ENCODE measurements at places on chromosomes 12 and 14.

DNA sequence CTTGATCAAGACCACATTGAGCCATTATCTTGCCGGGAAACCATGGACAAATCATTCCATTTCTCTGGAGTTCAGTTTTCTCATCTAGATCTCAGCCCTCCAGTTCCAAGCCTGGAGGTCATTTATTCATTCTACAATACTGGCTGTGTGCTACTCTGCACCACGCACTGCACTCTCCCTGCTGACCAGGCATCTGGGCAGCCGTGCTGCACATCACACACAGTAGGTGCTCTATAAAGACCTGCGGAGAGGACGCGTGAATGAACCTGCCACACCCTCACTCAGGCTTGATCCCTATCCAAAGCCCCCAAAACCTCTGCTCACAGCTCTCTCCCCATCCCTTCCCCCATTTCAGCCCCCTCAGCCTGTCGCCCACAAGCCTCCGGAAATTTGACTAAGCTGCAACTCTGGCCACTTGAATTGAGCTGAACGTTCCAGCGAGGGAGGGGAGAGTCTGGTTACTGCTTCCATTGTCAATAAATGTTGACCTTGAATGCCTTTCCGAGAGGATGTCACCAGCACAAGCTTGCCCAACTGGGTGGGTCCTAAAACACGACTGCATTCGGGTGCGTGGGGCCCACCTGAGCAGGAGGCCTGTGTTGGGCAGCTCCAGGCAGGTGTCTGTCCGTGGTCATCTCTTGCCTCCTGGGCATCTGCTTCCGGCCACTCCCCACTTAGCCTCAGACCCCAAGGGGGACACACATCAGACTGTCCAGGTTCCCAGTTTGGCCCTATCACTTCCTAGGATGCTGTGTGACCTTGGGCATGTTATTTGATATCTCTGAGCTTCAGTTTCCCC, 17.8 kb downstream of the FAIM2 start:
- no peaks in the 10 kb centered on the region for H3K36me3 ChIP-seq
- no peak for DNase-seq
- H3K4me1 ChIP-seq: peaks cover 18% of the 10 kb centered on the region
- peaks cover 36% of the 10 kb centered on the region for H3K27me3 ChIP-seq

DNA sequence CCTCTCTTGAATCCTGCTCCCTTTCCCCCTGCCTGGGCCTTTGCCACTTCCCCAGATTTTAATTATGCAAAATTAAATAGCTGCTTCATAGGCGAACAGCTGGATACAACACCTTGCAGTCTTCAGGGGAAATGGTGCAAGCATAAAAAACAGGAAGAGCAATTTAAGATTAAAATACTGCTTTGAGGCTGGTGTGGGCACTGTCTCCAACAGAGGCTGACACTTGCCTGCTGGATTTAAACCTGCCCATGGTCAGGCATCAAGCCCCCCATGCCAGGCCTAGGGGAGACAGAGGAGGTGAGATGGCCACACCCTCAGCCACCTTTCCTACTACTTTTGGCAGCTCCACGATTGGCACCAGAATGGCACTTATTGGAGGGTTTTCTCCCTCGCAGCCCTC, 110.1 kb upstream of the DIO3 start:
- no peaks in the 10 kb centered on the region for H3K4me1 ChIP-seq
- no peak overlapping the region for H3K27ac ChIP-seq
- H3K27me3 ChIP-seq: peaks cover 48% of the 10 kb centered on the region
- no peak for DNase-seq
- H3K36me3 ChIP-seq: no peaks in the 10 kb centered on the region
- no peak overlapping the region for H3K4me3 ChIP-seq

- no peak overlapping the region for H3K4me3 ChIP-seq
- H3K4me1 ChIP-seq: no peaks in the 10 kb centered on the region
- DNase-seq: no peak
- H3K27me3 ChIP-seq: no peaks in the 10 kb centered on the region
- no peak overlapping the region for H3K27ac ChIP-seq
Measured at GRCh38 chr14:32821964-32822653, 116.6 kb upstream of the NPAS3 start.

GRCh38 chr14:51844081-51844881, 16.1 kb upstream of the GNG2 start:
- H3K27me3 ChIP-seq: no peaks in the 10 kb centered on the region
- no peaks in the 10 kb centered on the region for H3K36me3 ChIP-seq
- H3K4me1 ChIP-seq: no peaks in the 10 kb centered on the region
- no peak overlapping the region for H3K27ac ChIP-seq

DNA sequence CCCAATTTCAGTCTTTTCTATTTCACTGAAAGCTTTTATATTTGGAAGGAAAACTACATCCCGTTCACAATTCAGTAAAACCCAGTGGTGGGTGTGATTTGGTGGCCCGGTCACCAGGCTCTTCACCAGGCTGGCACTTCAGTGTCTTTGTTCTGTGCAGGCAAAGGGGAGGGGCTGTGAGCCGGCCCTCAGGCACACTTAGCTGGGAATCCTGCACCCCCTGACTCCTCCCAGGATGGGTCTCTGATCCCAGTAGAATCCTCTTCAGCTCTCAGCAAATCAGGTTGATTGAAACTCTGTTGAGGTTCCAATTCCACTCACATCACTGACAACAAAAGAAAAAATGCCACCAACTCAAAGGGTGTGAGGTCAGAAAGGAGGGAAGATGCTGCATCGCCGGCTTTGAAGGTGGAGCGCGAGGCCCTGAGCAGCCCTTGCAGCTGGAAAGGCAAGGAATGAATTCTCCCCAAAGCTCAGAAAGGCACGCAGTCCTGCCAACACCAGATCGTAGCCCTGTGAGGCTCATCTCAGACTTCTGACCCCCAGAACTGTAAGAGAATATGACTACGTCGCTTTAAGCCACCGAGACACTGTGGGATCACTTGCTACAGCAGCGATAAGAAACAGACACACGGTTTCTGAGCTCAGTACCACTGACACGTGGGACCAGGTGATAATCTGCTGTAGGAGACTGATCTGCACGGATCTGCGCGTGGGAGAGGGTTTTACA, 166.6 kb downstream of the PIWIL1 start:
- DNase-seq: no peak
- no peaks in the 10 kb centered on the region for H3K27me3 ChIP-seq
- H3K36me3 ChIP-seq: no peaks in the 10 kb centered on the region
- no peak overlapping the region for H3K27ac ChIP-seq

DNA sequence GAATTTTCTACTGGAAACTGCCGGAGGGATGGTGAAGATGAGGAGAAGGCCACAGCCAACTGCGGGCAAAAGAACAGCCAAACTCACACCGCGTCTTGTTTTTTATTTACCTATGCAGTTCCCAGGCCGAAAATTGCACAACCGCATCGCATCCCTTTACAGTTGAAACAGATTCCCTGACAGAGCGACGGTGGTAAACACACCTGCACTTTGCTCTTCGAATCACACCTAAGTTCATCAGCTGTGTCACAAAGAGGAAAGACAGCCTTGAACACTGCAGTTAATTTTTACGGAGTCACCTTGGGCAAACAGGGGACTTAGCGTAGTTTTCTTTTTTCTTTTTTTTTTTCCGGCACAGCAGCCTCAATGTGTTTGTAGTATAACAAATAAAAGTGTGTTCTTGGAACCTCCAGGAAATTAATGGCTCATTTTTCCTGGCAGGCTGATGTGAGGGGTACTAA, 272.0 kb upstream of the DIO3 start:
- no peak overlapping the region for H3K27ac ChIP-seq
- no peaks in the 10 kb centered on the region for H3K4me1 ChIP-seq
- H3K4me3 ChIP-seq: no peak overlapping the region

DNA sequence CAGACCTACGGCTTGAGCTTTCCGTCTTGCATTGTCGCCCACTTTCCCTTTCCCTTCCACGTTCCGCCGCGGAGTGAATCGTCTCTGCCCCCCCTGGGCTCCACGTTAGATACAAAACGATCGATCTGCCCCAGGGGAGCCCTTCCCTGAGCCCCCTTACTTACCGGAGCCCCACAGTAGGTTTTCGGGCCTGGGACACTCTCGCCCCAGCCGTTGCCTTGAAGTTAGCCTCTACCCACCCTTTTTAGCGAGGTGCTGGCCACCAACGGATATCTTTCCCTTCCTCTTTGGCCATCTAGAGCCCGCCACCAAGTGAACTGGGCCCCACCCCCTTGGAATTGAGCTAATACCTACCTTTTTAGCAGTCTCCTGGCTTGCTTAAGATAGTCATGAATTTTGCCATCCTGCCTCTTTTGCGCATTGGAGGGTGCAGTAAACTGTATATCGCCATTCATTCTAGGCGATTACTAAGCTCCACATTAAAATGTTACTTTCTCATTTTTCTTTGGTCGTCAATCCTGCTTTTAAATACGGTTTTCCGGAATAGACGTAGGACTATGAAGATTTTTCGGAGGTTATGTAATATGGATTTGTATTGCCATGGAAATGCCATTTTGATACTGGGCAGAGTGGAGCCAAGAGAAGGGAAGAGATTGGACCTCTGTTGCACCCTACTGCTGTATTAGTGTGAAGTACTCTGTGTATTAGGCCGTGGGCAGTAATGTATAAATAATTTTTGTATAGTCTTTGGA, 764 bp downstream of the RBM25 start:
- peak overlapping the region; percentile 98 for H3K27ac ChIP-seq
- no peak for DNase-seq
- H3K27me3 ChIP-seq: no peaks in the 10 kb centered on the region
- H3K4me1 ChIP-seq: peaks cover 10% of the 10 kb centered on the region
- H3K4me3 ChIP-seq: peak overlapping the region; percentile 96
- H3K36me3 ChIP-seq: peaks cover 35% of the 10 kb centered on the region

GRCh38 chr14:100160534-100160916, 1.1 kb upstream of the DEGS2 start:
- no peaks in the 10 kb centered on the region for H3K27me3 ChIP-seq
- no peak overlapping the region for H3K27ac ChIP-seq
- DNase-seq: no peak
- H3K36me3 ChIP-seq: no peaks in the 10 kb centered on the region
- no peaks in the 10 kb centered on the region for H3K4me1 ChIP-seq

GRCh38 chr12:124914392-124915238, at the start of gene UBC:
TSS of gene UBC (minus strand) at chr12:124914650. CDS start at chr12:124913771, 879 bp downstream.
- DNase-seq: peak; percentile 88
- peaks cover 48% of the 10 kb centered on the region for H3K4me1 ChIP-seq
- no peaks in the 10 kb centered on the region for H3K27me3 ChIP-seq
- peak within 1 kb of the TSS; percentile 100 for H3K27ac ChIP-seq
- H3K36me3 ChIP-seq: peaks cover 34% of the 10 kb centered on the region
- peak within 1 kb of the TSS; percentile 94 for H3K4me3 ChIP-seq

DNA sequence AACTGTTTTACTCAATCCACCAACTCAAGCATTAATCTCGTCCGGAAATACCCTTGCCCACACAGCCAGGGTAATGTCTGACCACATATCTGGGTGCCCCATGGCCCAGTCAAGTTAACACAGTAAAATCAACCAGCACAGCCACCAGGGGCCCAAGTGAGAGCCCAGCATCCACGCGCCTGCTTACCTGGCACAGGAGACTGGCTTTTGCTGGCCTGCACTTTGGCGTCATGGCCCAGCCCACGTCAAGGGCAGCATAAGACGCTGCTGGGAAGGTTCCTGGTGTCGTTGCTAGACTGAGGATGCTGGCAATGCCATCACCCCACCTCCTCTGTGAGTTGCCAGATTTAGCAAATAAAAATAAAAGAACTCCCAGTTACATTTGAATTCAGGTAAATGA, 53.6 kb upstream of the BCL11B start:
- H3K36me3 ChIP-seq: no peaks in the 10 kb centered on the region
- H3K27ac ChIP-seq: no peak overlapping the region
- H3K4me3 ChIP-seq: no peak overlapping the region
- H3K27me3 ChIP-seq: peaks cover 10% of the 10 kb centered on the region
- no peak for DNase-seq

DNA sequence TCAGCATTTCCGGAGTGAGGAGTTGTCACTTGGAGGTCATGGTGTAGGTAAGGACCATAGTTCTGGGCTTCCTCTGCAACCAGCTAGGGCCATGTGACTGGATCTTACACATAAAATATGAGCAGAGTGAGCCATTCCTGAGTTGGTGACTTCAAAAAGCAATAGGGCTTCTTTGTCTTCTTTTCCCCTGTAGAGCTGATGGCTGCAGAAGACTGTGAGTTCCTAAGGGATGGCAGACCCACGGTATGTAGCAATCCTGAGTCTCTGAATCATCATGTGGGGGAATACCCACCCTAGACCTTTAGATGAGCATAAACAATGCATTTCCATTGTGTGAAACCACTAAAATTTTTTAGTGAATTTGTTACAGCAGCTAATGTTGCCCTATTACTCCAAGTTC, 151.1 kb upstream of the TBX3 start:
- H3K27me3 ChIP-seq: no peaks in the 10 kb centered on the region
- no peak overlapping the region for H3K27ac ChIP-seq
- no peaks in the 10 kb centered on the region for H3K36me3 ChIP-seq

DNA sequence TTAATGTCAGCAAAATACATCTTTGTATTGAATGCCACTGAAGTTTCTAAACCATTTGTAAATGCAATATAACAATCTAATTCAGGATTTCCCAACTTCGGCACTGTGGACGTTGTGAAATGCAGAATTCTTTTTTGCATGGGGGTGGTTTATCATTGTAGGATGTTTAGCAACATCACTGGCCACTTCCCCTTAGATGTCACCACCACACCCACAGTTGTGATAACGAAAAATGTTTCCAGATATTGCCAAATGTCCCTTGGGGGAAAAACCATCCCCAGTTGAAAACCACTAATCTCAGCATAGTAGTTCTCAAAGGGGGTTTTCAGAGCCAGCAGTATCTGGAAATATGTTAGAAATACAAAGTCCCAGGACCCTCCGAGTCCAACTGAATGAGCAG, 203.3 kb downstream of the NAV3 start:
- H3K36me3 ChIP-seq: no peaks in the 10 kb centered on the region
- H3K4me1 ChIP-seq: no peaks in the 10 kb centered on the region
- no peak for DNase-seq
- H3K27me3 ChIP-seq: no peaks in the 10 kb centered on the region
- H3K4me3 ChIP-seq: no peak overlapping the region

GRCh38 chr12:124497039-124497438, 70.4 kb downstream of the NCOR2 start:
- H3K27ac ChIP-seq: no peak overlapping the region
- peaks cover 14% of the 10 kb centered on the region for H3K4me1 ChIP-seq
- peaks cover 19% of the 10 kb centered on the region for H3K36me3 ChIP-seq
- no peak overlapping the region for H3K4me3 ChIP-seq
- no peaks in the 10 kb centered on the region for H3K27me3 ChIP-seq

- no peak overlapping the region for H3K27ac ChIP-seq
- no peak for DNase-seq
- no peaks in the 10 kb centered on the region for H3K4me1 ChIP-seq
- H3K36me3 ChIP-seq: peaks cover 30% of the 10 kb centered on the region
Measured at GRCh38 chr14:35079742-35080141, 33.7 kb downstream of the FAM177A1 start.

DNA sequence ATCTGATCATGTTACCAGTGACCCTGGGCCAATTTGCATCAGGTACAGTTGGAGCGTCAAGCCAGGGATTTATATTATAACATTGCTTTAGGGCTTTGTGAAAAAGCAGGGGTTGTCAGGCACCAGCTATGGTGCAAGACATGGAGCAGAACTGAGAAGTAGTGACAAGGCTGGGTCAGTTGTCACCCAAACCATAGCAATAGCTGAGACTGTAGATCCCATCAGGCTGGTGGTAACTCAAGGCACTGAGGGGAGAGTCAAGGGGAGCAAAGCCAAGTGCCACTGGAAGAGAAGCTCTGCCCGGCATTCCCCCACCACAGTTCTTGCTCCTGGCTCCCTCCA, 16.9 kb downstream of the BCL2L14 start:
- H3K27ac ChIP-seq: no peak overlapping the region
- H3K36me3 ChIP-seq: no peaks in the 10 kb centered on the region
- H3K27me3 ChIP-seq: no peaks in the 10 kb centered on the region

GRCh38 chr12:49671031-49671765, 36.0 kb downstream of the FMNL3 start:
- H3K4me1 ChIP-seq: peaks cover 20% of the 10 kb centered on the region
- H3K36me3 ChIP-seq: no peaks in the 10 kb centered on the region
- H3K27me3 ChIP-seq: no peaks in the 10 kb centered on the region
- DNase-seq: no peak
- peak overlapping the region; percentile 37 for H3K27ac ChIP-seq

Measured in K562 (cell line).